ENCODE measurements at places on chromosomes 1 and 21.

DNA sequence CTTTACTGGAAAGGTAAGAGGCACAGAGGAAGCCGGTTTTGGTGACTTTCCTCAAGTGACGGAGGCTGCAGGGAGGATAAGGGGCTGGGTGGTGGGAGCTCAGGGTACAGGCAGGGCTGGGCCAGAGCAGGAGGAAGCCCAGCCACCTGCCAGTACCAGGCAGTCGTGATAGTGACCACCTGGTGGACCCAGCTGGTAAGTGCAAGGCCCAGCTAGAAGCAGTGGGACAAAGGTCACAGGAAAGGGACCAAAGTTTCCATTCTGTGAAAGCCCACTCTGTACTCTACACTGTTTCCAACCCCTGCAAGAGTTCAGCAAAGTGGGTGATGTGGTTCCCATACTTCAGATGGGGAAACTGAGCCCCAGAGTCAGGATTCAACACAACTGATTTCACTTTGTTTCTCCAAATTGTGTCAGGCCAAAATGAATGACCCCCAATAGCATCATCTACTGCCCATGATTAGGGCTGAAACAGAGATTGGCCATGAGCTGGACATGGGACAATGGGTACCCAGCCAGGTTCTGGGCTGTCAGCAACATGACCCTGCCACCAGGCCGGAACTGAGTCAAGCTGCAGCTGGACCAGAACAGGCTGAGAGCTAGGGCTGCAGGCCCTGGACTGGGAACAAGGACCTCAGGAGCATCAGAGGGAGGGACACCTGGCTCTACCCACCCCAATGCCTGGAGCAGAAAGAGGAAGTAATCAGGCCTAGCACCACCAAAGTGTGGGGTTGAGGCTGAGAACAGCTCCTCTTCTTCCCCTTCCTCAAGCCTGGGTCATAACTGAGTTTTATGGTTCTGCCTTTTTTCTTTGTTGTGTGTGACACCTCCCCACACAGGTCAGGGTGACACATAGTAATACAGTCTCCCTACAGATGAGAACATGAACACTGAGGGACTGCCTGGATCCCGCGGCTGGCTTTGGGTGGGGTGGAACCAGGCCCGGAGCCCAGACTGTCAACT lies 50.2 kb downstream of the KCNN3 start:
- no peak overlapping the region for H3K27ac ChIP-seq
- H3K27me3 ChIP-seq, result no peaks in the 10 kb centered on the region
- no peak for DNase-seq
- H3K4me3 ChIP-seq, result no peak overlapping the region

DNA sequence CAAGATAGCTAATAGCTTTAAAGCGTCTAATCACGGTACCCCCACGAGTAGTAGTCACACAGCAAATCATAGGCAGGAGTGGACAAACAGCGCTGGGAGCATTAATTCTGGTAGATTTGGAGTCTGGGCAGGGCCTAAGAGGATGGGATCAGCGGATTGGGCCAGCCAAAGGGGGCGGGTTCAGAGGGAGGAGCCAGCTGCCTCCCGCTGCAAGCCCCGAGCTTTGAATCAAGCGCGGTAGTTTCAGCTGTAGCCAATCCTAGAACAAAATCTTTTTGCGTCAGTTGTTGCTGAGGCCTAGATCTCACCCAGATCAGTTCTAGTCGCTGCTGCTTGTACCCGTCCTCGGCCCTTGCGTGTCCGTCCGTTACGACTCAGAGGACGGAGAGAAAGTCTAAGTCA lies 576 bp upstream of the NASP start:
- H3K27ac ChIP-seq, result peak overlapping the region; percentile 95
- no peaks in the 10 kb centered on the region for H3K27me3 ChIP-seq
- no peaks in the 10 kb centered on the region for H3K36me3 ChIP-seq
- DNase-seq, result peak; percentile 90

DNA sequence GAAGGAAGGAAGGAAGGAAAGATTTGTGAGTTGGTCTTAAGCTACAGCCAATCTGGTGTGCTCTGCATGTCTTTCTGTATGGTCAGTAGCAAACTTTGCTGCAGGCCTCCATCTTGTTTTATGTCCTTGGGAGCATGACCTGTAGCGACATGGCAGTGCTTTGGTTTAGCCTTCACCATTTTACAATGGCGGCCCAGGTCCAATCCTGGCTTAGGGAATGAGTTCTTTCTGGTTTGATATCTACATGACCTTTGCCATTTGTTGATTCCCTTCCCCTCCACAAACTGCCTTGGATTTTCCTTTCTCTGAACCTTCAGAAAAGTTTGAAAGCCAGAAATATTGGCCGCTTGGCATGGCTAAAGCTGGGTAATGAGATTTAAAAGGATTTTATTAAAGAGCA lies 30.5 kb upstream of the TSPEAR start:
- H3K27me3 ChIP-seq, result no peaks in the 10 kb centered on the region
- no peaks in the 10 kb centered on the region for H3K4me1 ChIP-seq
- DNase-seq, result no peak
- no peak overlapping the region for H3K27ac ChIP-seq

DNA sequence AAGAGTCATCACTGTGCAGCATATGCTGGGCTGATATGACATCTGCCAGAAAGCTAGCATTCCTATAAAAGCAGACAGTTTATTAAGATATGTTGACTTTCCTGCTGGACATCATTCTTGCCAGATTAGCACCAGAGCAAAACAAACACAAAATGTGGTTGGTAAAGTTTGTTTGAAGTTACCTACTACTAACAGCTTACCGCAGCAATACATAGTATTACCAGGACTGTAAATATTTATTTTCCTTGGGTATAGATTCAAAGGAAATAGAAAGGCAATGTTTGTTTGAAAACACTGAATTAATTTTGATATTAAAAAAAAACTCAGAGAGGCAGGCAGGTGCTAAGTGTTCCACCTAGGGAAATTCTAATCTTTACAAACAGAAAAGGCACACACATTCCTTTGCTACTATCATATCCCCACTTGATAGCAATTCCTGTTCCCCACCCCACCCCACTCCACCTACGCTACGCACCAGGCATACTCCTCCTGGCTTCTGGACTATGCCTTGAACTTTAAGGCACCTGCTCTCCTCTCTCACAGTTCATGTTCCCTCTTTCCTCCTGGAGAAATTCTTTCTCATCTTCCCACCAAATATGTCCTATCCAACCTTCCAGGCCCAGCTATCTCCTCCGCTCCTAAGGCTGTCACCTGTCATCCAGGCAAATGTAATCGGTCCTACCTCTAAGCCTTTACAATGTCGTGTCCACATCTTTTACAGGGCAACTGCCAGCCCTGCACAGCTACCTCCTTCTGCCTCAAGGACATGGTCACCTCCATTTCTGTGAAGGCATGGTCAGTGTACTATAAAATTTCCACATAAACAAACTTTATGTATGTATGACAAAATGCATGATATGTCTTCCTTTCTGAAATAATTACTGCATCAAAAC lies 34.7 kb downstream of the PTPN14 start:
- no peak for DNase-seq
- no peak overlapping the region for H3K4me3 ChIP-seq
- no peaks in the 10 kb centered on the region for H3K27me3 ChIP-seq
- no peaks in the 10 kb centered on the region for H3K36me3 ChIP-seq
- H3K27ac ChIP-seq, result no peak overlapping the region

- H3K36me3 ChIP-seq, result no peaks in the 10 kb centered on the region
- H3K4me3 ChIP-seq, result no peak overlapping the region
- DNase-seq, result no peak
- H3K4me1 ChIP-seq, result no peaks in the 10 kb centered on the region
- H3K27ac ChIP-seq, result no peak overlapping the region
Measured at GRCh38 chr1:98452162-98452561, 209.4 kb upstream of the SNX7 start.

- no peak for DNase-seq
- H3K4me3 ChIP-seq, result no peak overlapping the region
- H3K36me3 ChIP-seq, result peaks cover 30% of the 10 kb centered on the region
- no peaks in the 10 kb centered on the region for H3K27me3 ChIP-seq
- H3K27ac ChIP-seq, result no peak overlapping the region
Measured at GRCh38 chr1:17017435-17017834, 5.7 kb upstream of the ATP13A2 start.
